ENCODE measurements at places on chromosomes 7 and 10.

- no peak for DNase-seq
These were observed 536.2 kb downstream of the TCERG1L start for GRCh38 chr10:130775311-130775710.

DNA sequence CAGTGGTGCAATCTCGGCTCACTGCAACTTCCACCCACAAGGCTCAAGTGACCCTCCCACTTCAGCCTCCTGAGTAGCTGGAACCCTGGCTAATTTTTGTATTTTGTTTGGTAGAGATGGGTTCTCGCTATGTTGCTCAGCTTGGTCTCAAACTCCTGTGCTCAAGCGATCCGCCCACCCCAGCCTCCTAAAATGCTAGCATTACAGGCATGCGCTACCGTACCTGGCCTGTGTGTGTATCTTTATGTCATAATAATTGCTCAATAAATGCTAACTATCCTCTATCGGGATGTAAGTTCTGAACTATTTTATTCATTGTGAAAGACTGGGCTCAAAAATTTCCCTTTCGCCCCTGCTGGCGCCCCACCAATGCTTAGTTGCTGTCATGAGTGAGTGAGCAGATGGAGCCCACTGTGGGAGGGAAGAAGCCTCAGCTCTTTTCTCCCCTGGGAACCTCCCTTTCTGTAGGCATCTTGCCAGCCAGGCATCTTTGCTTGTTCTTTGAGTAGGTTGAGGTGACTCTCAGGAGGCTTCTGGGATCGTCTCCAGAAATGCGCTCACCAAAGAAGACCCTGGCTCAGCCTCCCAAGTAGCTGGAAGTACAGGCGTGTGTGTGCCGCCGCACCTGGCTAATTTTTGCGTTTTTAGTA lies 38.3 kb downstream of the CAMK1D start:
- no peak for DNase-seq

GRCh38 chr10:23499372-23500132 lies 60.7 kb downstream of the OTUD1 start:
- no peak for DNase-seq

DNA sequence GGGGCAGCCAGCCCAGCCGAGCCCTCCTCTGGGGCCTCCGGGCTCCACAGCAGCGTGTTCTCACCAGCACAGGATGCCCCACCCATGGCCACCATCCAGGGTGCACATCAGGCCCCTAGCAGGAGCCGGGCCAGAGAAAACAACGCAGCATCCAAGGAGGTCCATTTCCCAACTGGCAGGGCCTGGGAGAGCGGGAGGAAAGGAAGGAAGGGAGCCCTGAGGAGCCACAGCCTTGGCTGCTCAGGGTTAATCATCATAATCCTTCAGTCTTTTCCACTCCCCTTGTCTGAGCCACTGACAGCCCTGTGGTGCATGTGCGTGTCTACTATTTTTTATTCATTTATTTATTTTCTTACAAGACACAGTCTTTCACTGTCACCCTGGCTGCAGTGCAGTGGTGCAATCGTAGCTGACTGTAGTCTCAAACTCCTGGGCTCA lies 3.6 kb downstream of the PLAC9 start:
- DNase-seq: no peak

DNA sequence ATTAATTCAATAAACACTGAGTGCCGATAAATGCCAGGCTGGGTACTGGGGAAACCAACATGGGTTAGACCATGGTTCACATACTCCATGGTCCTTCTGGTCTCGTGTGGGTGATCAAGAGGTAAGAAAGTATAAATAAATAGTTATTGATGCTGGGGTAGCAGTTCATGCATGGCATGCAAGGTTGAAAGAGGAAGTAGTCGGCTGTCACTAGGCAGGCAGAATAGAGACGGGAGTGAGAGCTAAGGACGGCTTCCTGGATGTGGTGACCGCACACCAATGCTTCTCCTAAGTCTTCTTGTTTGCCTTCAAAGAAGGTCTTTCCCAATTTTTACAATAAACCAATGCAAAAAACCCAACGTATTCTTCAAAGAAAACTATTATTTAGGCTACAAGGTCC lies 208.6 kb downstream of the ADAM12 start:
- peak; percentile 35 for DNase-seq

- DNase-seq: no peak
These were observed 127.8 kb downstream of the SH3PXD2A start for GRCh38 chr10:103727546-103727963.

DNA sequence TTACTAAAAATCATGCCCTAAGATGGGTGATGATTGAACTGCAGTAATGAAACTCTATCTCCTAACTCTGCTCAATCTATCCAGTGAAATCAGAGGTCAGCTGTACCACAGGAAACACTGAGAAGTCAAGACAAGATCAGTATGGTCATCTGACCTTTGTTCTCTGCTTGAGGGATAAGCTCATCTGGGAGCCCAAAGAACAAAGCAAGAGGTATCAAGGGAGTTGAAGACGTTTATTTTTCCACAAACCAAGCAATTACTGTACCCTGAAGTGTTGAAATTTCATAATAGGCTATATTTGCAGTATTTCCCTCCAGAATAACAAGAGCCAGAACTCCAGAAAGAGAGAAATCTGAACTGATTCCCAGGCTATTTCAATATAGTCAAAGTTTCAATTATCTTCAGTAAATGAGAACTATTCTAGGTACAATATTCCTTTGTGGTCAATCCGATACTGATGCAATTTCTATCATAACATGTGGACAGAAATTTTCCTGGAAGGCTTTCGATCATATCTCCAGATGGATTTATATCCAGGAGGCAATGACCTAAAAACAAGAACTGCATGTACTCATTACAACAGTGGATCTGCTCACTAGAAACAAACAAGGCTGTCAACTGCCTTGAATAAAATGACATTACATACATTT lies 345.3 kb downstream of the TNS3 start:
- DNase-seq: no peak

DNA sequence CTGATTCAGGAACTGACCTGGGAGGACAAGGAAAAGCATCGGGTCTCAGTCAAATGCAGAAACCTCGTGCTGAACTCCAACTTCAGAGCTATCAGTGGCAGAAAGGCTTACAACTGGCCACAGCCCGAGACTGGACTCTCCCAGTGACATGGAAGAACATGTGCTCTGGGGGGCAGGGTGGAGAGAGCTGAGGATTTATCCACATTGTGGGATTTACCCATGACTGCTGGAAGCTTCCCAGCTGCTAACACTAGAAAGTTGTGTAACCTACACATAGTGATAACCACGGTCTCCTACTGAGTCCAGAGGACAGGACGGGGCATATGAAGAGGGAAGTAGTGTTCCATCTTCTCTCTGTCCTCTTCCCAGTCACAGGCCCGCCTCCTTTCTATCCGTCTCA lies 103.4 kb downstream of the ITIH5 start:
- DNase-seq: no peak

DNA sequence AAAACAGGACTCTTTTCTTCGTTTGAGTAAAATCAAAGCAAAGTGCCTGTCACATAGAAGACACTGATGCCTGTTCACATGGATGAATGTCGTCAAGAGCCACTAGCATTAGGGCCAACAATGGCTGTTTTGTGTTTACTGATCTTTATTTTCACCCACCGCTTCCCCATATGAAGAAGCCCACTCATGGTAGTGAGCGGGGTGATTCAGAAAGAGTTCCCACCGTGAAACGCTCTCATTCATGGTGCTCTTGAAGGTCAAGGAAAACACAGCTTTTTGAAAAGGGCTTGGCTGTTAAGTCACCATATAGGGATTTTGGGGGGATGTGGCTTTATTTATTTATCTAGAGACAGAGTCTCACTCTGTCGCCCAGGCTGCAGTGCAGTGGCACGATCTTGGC lies 12.5 kb downstream of the PROSER2 start:
- no peak for DNase-seq

GRCh38 chr10:45375716-45376231 lies 1.8 kb downstream of the ALOX5 start:
- DNase-seq: no peak

DNA sequence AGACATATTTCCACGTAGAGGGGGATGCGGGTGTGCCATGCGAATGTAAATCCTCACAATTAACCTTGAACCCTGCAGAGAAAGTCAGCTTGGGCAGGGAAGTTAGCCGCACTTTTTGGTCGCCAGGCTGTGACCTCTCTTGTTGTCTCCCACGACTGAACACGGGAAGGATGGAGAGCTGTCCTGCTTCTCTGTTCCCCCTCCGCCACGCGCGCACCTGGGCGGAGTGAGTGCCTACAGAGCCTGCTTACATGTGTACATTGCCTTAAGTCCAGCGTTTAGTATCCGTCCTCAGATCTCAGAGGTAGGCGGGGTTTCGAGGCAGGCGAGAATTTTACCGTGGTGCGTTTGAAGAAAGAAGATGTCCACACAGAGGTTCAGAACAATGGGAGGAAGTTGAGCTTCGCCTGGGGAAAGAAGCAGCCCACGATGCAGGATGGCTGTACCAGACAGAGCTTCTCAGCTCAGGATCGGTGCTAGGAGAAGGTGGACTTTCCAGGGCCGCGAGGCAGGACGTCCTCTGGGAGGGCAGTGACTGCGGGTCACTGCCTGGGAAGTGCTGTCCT lies 482 bp upstream of the ERCC6 start:
- peak; percentile 13 for DNase-seq

DNA sequence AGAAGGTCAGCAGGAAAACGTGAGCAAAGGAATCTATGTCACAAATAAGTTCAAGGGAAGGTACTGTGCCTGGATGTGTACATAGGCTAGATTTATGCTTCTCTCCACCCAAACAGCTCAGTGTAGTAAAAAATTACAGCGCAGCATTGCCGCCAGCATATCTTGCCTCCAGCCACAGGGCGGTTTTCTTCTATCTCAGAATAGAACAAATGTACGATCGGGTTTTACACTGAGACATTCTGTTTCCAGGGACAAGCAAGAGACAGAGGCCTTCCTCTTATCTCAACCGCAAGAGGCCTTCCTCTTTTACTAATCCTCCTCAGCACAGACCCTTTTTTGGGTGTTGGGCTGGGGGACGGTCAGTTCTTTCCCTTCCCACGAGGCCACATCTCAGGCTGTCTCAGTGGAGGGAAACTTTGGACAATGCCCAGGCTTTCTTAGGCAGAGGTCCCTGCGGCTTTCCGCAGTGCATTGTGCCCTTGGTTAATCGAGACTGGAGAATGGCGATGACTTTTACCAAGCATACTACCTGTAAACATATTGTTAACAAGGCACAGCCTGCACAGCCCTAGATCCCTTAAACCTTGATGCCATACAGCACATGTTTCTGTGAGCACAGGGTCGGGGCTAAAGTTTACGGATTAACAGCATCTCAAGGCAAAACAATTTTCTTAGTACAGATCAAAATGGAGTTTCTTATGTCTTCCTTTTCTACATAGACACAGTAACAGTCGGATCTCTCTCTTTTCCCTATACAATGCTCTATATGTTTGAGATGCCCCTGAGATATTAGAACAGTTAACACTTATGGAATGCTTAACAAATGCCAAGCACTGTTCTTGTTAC lies 11.6 kb upstream of the ABHD11 start:
- DNase-seq: no peak

GRCh38 chr10:48291190-48291589 lies 15.3 kb upstream of the MAPK8 start:
- no peak for DNase-seq

- no peak for DNase-seq
These were observed 354.6 kb downstream of the SFMBT2 start for GRCh38 chr10:7056216-7056615.

DNA sequence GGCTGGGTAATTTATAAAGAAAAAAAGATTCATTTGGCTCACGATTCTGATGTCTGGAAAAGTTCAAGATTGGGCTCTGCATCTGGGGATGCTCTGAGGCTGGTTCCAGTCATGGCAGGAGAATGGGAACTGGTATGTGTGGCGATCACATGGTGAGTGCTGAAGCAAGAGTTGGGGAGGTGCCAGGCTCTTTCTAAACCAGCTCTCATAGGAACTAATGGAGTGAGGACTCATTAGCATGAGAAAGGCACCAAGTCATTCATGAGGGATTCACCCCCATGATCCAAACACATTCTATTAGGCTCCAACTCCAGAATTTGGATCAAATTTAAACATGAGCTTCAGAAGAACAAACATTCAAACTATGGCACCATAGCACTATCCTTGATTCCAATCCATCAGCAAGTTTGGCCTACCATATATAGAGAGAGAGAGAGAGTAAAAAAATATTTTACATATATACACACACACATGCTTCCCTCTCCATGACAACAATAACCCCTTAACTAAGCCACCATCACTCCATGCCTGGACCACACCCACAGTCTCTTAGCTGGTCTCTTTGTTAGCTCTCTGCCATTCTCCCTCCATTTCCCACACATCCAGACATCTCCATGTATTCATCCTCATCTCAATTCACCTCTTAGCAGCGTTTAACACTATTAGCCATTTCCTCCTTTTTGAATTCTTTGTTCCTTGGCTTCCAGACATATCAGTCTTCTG lies 57.9 kb downstream of the NPY start:
- DNase-seq: no peak

- DNase-seq: no peak
These were observed 8.0 kb upstream of the RAMP3 start for GRCh38 chr7:45149606-45150005.

GRCh38 chr10:11437391-11438142 lies 173.9 kb downstream of the USP6NL start:
- DNase-seq: no peak

- no peak for DNase-seq
These were observed 60.7 kb downstream of the CNTNAP2 start for GRCh38 chr7:146177301-146177700.

DNA sequence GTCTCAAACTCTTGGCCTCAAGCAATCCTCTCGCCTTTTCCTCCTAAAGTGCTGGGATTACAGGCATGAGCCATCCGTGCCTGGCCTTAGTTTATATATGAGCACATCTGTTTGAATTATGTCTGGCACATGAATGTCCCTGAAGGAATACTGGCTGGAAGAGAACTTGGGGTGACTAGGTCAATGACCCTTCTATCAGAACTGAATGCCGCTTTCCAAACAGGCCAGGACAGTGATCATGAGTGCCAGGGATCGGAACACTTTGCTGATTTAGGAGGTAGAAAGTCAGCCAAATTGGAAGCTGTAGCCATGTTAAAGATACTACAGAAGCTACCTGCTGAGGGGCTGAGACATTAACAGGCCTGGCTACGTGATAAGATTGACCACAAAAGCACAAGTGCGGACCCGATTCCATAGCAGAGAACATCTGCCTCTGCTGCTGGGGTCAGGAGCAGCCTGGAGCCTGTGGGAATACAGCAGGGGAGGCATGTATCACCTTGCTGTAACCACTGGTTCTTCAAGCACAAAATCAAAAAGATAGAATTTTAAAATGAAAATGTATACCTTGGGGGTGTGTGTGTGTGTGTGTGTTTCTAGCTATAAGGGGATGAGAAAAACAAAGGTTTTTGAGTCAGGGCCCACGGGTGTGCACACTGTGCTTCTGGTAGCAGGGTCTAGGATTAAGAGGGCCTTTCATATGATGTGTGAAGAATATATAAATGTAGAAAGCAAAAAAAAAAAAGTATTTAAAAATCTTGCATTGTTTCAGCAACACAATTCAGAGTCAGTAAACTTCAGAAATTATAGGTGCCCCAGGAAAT lies 293.7 kb downstream of the BBS9 start:
- no peak for DNase-seq

DNA sequence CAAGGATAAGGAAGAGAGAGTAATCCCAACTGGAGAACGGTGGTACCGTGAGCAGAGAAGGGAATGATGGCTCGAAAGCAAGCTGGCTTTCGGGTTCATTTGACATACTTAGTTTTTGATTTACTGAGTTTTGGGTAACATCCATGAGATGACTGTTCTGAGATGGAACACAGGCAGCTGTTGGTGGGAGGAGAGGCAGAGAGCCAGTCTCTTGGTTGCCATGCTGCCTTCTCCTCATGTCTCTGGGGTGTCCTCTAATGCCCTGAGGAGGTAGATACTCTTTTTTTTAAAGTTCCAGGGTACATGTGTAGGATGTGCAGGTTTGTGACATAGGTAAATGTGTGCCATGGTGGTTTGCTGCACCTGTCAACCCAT lies 76.4 kb upstream of the NRP1 start:
- DNase-seq: no peak

- DNase-seq: no peak
These were observed 332.5 kb upstream of the ETV1 start for GRCh38 chr7:14321947-14322346.
